Stimulated activated CD8-positive, alpha-beta memory T cell treated with anti-CD3 and anti-CD28 coated beads, Interleukin-4, amount 100 ng/mL, for 1 hour (primary cell): ENCODE measurements at places on chromosomes 5 and 9.

GRCh38 chr5:149724130-149724840, 5.8 kb upstream of the PPARGC1B start:
- no peak for DNase-seq

GRCh38 chr5:83058726-83059125, 18.5 kb downstream of the TMEM167A start:
- DNase-seq = no peak

DNA sequence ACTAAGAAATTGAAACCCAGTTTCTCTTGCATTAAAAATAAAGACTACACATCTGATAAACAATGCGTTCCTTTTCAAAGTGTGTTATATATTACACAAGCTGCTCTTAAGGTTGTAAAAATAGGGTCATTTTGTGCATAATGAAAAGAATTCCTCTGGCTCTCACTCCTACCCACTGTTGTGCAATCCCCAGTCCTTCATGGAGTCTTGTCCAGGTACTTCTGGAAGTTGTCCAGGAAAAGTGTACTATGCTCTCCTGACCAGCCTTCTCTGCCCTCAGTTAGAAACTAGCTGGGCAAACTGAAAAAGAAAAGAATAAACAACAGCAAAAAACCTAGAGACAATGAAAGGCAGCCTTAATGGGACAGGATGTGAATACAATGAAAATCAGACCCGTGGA, 345.5 kb upstream of the PAPPA start:
- DNase-seq = no peak

DNA sequence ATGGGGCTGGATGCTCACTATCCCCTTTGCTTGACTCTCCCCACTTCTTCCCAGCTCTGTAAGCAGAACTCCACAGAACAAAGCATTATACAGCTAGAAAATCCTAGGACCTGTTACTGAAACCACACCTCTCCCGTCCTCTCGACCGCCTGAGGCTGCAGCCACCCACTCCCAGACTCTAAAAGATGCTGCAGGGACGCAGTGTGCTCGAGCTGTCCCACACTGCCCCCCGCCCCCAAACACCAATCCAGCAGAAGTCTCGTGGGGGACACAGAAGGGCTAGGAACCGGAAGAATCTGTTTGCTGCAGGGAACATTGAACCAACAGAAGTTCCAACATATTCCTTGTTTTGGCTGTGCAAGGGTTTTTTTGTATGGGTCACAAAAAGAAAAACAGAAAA, 7.6 kb downstream of the CAMK2A start:
- no peak for DNase-seq

DNA sequence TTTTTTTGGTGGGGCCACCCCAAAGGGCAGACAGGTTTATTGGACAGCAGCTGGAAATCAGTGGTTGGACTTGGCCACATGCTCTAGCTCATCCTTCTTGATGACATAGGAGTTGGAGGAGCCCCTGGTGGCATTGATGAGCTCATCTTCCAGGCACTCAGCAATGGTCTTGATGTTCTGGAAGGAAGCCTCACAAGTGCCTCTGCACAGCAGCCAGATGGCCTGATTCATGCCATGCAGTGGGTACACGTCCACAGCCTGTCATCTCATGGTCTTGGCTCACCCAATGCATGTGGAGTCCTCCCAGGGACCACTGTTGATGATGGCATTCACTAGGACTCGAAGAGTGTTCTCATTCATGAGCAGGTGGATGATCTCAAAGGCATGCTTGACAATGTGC, 11.3 kb upstream of the RCL1 start:
- DNase-seq = no peak

- no peak for DNase-seq
Measured at GRCh38 chr5:81607693-81608092, 143.2 kb downstream of the SSBP2 start.

DNA sequence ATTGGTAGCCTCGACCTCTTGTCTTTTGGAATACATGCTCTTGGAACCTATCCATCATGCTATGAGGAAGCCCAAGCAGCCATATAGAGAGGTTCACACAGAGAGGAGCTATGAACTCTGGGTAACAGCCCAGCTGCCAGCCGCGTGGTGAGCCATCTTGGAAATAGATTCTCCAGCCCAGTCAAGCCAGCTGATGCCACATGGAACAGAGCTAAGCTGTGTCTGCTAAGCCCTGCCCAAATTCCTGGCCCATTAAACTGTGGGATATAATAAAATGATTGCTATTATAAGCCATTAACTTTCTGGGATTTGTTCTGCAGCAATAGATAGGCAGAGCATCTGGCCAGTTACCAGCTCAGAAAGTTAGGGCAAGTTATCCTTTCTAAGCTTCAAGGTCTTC, 4.9 kb upstream of the PRUNE2 start:
- no peak for DNase-seq

- DNase-seq = no peak
Measured at GRCh38 chr5:155200608-155201007, 187.1 kb downstream of the KIF4B start.

- no peak for DNase-seq
Measured at GRCh38 chr5:157130925-157131324, 11.7 kb downstream of the MED7 start.

DNA sequence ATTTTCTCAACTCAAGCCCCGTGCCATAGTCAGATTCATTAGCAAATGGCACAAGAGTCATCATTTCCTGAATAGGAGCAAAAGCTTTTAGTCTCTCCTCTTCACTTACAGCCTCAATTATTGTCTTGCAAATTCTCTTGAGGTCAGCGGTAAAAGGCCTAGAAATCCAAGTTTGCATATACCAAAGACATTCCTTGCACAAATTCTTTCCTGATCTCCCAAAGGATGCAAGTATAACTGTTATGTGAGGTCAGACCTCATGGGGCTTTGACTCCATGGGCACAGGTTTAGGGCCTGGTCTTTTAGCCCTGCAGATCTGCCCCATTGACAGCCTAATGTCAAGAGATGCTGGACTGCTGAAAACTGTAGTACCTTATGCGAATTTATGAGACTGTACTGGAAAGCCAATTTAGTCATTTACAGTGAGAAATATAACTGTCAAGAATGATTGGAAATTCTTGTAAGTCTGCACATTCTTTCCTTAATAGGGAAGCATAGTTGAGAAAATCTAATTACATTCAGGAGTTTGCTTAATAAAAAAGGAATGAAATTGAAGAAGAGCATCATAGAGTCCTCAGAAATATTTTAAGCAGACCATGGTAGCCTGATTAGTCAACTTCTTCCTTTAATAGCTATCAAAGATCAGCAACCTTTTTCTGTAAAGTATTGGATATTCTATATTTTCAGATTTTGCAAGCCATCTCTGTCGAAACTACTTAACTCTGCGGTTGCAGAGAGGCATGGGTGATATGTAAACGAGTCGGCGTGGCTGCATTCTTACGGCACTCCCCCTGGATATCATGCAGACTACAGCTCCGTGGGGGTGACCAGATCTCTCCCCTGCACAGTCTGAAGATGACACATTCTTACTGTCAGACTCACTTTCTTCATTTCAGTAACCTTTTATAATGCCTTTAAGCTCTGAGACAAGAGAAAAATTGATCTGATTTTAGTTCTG, 45.2 kb downstream of the GCNT4 start:
- DNase-seq = no peak
